ENCODE measurements at places on chromosomes 3 and 15. TPM values are rescaled to one million over a fixed set of nuclear protein-coding genes. Genes with fewer than 3 reads are reported as not detected.

Gene HCLS1
- total RNA-seq, result not detected

Gene ALPK3
- 9.5 TPM for total RNA-seq

Gene SPINK8
- not detected for total RNA-seq

Gene SPATA12
- 0.12 TPM for total RNA-seq

Gene ATG7
- total RNA-seq, result 53.5 TPM

Gene MOBP
- total RNA-seq, result not detected

GRCh38 chr15:86163816-86164215 lies 84.1 kb downstream of the AGBL1 start:
- DNase-seq, result no peak

DNA sequence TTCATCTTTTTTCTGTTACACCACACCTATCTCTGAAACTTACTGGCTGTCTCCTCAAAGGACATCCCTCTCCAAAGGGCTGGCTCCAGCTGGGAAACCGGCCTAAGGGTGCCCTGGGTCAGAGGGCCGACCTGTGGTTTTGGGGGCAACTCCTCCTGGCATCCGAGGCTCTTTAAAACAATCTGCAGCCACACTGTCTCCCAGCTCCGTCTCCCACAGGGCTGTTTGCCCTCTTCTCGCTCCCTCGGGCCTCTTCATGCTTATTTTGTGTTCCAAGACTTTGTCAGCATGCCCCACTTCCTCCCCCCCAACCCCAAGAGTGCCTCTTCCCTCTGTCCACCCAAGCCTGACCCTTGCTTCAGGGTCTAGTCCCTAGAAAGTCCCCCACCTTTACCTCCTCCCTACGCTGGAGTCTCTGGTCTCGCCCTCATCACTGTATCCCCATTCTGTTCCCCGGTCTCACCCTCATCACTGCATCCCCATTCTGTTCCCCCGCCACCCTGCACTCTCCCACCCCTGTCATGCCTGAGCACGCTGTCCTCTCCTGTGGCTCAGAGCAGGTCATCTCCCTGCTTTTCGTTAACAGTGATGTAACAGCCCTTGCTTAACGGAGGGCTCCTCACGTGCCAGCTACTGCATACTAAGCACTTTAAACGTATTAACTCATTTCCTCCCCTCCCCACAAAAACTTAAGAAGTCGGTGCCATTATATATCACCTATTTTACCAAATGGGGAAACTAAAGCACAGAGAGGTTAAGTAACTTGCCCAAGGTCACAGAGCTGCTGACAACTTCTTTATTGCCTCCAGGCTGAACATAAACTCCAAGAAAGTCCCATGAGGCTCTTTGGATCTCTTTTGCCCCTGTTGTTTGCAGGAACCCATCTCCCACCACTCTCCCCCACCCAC lies 1.1 kb upstream of the CSK start:
- DNase-seq, result no peak

GRCh38 chr3:146203776-146204175 lies 42.8 kb upstream of the PLOD2 start:
- DNase-seq, result no peak

- DNase-seq, result no peak
Observed at GRCh38 chr3:66706890-66707289, 206.1 kb upstream of the LRIG1 start.

DNA sequence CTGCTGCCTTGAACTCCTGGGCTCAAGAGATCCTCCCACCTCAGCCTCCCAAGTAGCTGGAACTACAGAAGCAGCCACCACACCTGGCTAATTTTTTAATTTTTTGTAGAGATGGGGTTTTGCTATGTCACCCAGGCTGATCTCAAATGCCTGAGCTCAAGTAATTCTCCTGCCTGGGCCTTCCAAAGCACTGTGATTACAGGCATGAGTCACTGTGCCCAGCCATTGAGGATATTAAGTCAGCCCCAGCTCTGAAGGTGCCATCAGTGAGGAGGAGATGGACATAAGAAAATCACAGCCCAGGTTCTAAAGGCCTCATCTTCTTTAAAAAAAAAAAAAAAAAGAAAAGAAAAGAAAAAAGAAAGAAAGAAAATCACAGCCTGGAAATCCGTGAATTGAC lies 26.6 kb upstream of the PSTPIP1 start:
- no peak for DNase-seq

- no peak for DNase-seq
Observed at GRCh38 chr3:174356596-174356995, 502.5 kb upstream of the NAALADL2 start.

GRCh38 chr3:81452418-81452817 lies 309.0 kb downstream of the GBE1 start:
- DNase-seq, result no peak

GRCh38 chr3:69160107-69160506 lies 37.7 kb upstream of the LMOD3 start:
- DNase-seq, result no peak

DNA sequence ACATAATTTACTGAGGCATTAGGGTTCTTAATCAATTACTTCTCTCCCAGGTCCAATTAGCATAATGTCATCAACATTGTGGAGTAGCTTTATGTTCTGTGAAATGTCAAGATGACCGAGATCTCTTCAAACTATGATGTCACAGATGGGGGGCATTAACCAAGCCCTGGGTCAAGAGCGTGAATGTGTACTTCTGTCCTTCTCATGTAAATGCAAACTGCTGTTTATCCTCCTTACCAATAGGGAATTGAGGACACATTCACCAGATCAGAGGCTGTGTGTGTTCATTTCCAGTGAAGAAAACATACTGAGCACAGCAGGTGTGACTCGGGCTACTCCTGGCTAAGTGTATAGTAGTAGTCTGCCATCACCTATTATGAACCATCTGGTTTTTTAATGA lies 177.9 kb downstream of the MINAR1 start:
- DNase-seq, result no peak

DNA sequence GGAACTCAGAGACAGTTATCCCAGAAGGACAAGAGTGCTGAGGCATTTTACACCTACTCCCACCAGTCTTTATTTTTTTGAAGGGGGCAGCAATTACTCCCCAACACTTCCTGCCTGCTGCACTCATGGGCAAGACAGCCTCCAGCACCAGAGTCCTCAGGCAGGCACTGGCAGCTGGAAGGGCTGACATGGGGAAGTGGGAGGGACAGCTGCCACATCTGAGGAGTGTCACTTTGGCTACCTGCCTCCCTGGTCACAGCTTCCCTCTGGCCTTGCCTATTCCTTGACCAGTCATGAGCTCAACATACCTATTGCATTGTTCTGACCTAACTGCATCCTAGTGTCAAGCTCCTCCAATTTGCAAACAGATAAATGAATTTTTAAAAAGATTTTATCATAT lies 10.2 kb upstream of the LACTB start:
- no peak for DNase-seq

DNA sequence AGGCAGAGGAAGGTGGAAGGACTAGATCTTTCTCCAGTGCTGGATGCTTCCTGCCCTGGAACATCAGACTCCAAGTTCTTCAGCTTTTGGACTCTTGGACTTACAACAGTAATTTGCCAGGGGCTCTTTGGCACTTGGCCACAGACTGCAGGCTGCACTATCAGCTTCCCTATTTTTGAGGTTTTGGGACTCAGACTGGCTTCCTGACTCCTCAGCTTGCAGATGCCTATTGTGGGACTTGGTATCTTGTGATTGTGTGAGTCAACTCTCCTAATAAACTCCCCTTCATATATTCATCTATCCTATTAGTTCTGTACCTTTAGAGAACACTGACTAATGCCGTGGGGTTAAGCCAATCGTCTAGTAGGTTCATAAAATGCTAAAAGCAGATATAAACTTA lies 8.8 kb upstream of the B3GNT5 start:
- DNase-seq, result no peak

DNA sequence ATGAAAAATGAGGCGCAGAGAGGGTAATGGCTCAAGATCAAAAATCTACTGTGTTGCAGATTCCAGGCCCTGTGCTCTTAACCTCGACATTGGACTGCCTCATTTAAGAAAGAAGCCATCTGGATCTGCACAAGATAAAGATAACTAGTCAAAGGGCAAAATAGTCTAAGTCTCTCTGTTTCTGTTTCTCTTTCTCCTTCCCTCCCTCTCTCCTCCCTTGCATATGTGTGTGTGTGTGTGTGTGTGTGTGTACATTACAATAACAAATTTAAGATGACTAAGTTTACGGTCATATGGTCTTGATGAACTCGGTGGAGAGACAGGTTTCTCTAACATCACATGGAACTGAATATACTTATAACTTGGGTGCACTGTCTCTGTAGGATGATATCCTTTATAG lies 69.2 kb downstream of the MEIS2 start:
- DNase-seq, result no peak

- DNase-seq, result no peak
Observed at GRCh38 chr15:29618586-29618985, 203.7 kb downstream of the TJP1 start.

DNA sequence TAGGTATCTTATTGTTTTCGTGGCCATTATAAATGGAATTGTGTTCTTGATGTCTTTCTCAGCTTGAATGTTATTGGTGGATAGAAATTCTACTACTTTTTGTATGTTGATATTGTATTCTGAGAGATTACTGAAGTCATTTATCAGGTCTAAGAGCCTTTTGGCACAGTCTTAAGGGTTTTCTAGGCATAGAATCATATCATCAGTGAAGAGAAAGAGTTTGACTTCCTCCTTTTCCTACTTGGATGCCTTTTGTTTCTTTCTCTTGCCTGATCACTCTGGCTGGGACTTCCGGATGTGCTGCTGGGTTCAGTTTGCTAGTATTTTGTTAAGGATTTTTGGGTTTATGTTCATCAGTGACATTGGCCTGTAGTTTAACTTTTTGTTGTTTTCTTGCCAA lies 527.1 kb downstream of the GRM7 start:
- DNase-seq, result no peak

- no peak for DNase-seq
Observed at GRCh38 chr3:78134496-78134895, 1094.6 kb downstream of the ROBO2 start.

DNA sequence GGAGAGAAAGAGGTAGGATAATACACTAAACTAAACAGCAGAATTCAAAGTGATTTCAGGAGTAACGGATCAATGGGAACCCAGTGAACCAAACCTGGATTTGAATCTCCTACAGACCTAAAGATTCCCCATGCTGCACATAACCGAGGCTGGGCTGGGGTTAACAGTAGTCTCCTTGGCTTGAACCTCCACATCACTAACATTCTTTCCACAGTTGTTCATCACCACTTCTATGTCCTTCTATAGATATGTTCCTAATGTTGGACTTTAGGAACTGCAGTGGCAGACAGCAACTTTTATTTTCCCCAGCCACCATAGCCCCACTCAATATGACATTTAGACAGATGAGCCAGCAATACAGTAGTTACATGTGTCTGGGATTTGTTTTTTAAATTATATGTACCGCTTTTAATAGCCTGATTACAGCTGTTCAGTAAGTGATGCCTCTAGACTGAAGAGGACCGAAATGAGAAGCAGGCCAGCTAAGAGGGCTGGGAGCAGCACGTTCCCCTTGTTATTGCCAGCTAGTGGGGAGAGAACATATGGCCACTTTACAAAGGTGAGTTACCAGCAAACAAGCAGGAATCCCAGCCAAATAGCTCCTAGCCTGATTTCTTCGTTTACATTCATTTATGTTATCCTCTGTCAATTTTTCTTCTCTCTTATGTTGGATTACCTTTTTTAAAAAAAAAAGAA lies 472.6 kb upstream of the CDIN1 start:
- DNase-seq, result no peak

- no peak for DNase-seq
Observed at GRCh38 chr3:153158961-153159735, 2.9 kb upstream of the RAP2B start.

- no peak for DNase-seq
Observed at GRCh38 chr3:52173101-52173500, 18.9 kb upstream of the POC1A start.

- DNase-seq, result peak; percentile 70
Observed at GRCh38 chr3:67384760-67385397, 269.5 kb downstream of the SUCLG2 start.

GRCh38 chr3:126510308-126510910 lies 7.2 kb downstream of the UROC1 start:
- no peak for DNase-seq

DNA sequence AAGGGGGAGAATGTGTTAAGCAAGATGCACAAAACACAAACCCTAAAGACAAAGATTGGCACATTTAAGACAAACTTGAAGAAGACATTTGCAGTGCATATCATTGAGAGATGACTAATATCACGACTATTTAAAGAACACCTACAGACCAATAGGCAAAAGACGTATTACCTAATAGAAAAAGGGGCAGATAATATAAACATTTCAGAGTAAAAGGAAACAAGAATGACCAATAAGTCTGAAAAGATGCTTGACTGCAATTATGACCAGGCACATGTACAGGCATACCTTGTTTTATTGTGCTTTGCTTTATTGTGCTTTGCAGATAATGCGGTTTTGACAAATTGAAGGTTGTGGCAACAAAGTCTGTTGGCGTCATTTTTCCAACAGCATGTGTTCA lies 4.9 kb downstream of the HACD3 start:
- DNase-seq, result no peak

- DNase-seq, result peak; percentile 20
Observed at GRCh38 chr15:36844534-36844998, 255.8 kb downstream of the MEIS2 start.

GRCh38 chr3:66469220-66469640 lies 31.6 kb downstream of the LRIG1 start:
- DNase-seq, result no peak

- DNase-seq, result no peak
Observed at GRCh38 chr3:170632780-170633179, 46.9 kb upstream of the SLC7A14 start.

- no peak for DNase-seq
Observed at GRCh38 chr3:56885453-56885852, 83.7 kb upstream of the ARHGEF3 start.

DNA sequence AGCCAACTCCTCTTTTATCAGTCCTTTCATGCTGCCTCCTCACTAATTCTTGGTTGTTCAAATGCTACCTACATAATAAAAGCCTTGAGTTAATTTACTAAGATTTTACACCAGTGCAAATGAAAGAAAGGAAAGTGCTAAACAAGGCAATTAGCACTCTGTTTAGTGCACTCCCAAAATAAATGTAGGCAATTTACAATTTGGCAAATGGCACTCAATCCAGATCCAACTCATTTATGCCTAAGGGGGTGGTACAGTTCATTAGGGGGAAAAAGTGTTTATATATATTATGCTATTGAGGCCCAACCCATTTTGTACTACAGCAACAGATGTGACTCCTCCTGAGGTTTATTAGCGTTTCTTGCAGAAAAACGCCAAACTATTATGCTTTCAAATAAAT lies 370.1 kb downstream of the NR2F2 start:
- DNase-seq, result no peak

- no peak for DNase-seq
Observed at GRCh38 chr3:190566043-190566933, 52.4 kb downstream of the IL1RAP start.
